Activated CD8-positive, alpha-beta T cell treated with anti-CD3 and anti-CD28 coated beads, Interleukin-2, amount 10 ng/mL, durations not matched to agents 7 days and 5 days (primary cell): ENCODE measurements at places on chromosomes 1 and 21.

- no peaks in the 10 kb centered on the region for H3K36me3 ChIP-seq
- no peak overlapping the region for H3K4me3 ChIP-seq
These were observed 231.5 kb downstream of the KCNT2 start for GRCh38 chr1:196376630-196377328.

GRCh38 chr1:160706526-160707235 is 4.9 kb downstream of the CD48 start:
- no peak overlapping the region for H3K4me3 ChIP-seq
- no peak overlapping the region for H3K27ac ChIP-seq
- no peaks in the 10 kb centered on the region for H3K27me3 ChIP-seq

DNA sequence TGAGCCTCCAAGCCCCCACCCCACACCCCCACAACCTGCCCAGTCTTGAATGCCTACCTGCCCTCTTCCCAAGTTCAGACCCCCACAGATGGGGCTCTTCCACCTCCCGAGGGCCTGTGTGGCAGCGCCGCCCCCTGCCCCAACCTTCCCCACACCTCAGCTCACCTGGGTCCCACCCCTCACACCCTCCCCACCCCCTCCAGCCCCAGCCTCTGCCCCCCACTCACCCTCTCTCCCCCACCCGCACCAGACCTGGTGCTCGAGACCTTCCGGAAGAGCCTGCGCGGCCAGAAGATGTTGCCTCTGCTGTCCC is 9.2 kb downstream of the TNFRSF18 start:
- peaks cover 2% of the 10 kb centered on the region for H3K36me3 ChIP-seq
- DNase-seq = no peak
- H3K27ac ChIP-seq = no peak overlapping the region
- H3K27me3 ChIP-seq = peaks cover 2% of the 10 kb centered on the region

- peaks cover 32% of the 10 kb centered on the region for H3K4me1 ChIP-seq
- H3K27me3 ChIP-seq = no peaks in the 10 kb centered on the region
- no peak overlapping the region for H3K27ac ChIP-seq
- DNase-seq = no peak
- H3K36me3 ChIP-seq = no peaks in the 10 kb centered on the region
These were observed 3.2 kb downstream of the GSTM2 start for GRCh38 chr1:109671067-109671466.

GRCh38 chr1:22903113-22903512 is 69.6 kb downstream of the LACTBL1 start:
- H3K27me3 ChIP-seq = peaks cover 23% of the 10 kb centered on the region
- H3K4me1 ChIP-seq = no peaks in the 10 kb centered on the region
- no peak overlapping the region for H3K4me3 ChIP-seq
